ENCODE measurements at places on chromosomes 1 and 21. TPM values are rescaled to one million over a fixed set of nuclear protein-coding genes. Genes with fewer than 3 reads are reported as not detected.

LAMB3 gene
- 4.5 TPM for total RNA-seq

MEX3A gene
- 9.1 TPM for total RNA-seq

PPP1R8 gene
- total RNA-seq: 37.9 TPM

GIPC2 gene
- total RNA-seq: 2.3 TPM

DNA sequence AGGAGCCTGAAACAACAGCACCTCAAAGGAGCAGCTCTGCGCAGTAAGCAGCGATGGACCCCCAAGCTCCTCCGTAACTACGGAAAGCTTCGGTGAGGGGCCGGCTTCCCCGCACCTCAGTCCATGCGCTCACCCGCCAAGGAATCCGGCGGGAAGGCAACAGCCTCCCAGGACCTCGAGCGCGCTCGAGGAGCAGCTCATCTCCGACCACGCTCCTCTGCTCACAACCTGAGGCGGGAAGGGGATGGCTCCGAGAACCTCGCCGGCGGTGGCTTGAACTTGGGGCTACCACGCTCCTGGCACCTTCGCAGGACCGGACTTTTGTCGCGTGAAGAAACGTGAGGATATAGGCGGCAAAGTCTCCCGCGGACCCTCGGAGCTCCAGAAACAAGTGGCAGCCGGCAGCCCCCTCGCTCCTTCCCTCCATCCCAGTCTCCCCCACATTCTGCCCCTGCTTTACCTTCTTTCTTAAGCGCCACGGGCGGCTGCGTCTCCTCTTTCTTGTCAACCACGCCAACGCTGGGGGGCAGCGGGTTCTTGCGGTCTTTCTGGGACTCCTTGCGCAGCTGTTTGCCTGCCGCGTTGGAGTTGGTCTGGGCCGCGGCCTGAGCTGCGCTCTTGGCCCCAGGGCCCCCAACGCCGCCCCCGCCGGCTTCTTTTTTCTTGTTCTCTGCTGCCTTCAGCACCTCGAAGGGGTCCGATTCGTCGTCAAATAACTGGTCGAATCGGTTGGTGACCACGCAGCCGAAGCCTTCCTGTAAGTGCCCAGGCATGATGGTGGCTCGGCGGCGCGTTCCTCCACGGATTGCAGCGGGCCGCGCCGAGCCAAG lies 459 bp downstream of the SERBP1 start:
- H3K4me3 ChIP-seq: peak overlapping the region; percentile 67
- peak overlapping the region; percentile 82 for H3K27ac ChIP-seq
- peak; percentile 22 for DNase-seq
- no peaks in the 10 kb centered on the region for H3K36me3 ChIP-seq
- no peaks in the 10 kb centered on the region for H3K27me3 ChIP-seq
- H3K4me1 ChIP-seq: peaks cover 2% of the 10 kb centered on the region

- no peaks in the 10 kb centered on the region for H3K36me3 ChIP-seq
- no peaks in the 10 kb centered on the region for H3K4me1 ChIP-seq
- DNase-seq: peak; percentile 14
- H3K27ac ChIP-seq: no peak overlapping the region
These were observed 12.0 kb downstream of the SPATC1L start for GRCh38 chr21:46171996-46172862.

- H3K4me1 ChIP-seq: no peaks in the 10 kb centered on the region
- no peak overlapping the region for H3K27ac ChIP-seq
- DNase-seq: no peak
- no peaks in the 10 kb centered on the region for H3K36me3 ChIP-seq
These were observed 2225.7 kb downstream of the NCAM2 start for GRCh38 chr21:23223882-23224281.

DNA sequence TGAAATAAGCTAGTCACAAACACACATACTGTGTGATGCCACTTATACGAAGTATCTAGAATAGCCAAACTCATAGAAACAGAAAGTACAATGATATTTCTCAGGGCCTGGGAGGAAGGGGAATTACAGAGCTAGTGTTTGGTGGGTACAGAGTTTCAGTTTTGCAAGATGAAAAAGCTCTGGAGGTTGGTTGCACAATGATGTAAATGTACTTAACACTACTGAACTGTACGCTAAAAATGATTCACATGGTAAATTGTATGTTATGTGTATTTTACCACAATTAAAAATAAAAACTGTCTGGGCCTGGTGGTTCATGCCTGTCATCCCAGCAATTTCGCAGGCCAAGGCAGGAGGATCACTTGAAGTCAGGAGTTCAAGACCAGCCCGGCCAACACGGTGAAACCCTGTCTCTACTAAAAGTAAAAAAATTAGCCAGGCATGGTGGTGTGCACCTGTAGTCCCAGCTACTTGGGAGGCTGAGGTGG lies 15.3 kb upstream of the FHAD1 start:
- H3K4me3 ChIP-seq: no peak overlapping the region
- DNase-seq: no peak
- H3K27ac ChIP-seq: no peak overlapping the region
- H3K36me3 ChIP-seq: no peaks in the 10 kb centered on the region
- H3K27me3 ChIP-seq: no peaks in the 10 kb centered on the region

DNA sequence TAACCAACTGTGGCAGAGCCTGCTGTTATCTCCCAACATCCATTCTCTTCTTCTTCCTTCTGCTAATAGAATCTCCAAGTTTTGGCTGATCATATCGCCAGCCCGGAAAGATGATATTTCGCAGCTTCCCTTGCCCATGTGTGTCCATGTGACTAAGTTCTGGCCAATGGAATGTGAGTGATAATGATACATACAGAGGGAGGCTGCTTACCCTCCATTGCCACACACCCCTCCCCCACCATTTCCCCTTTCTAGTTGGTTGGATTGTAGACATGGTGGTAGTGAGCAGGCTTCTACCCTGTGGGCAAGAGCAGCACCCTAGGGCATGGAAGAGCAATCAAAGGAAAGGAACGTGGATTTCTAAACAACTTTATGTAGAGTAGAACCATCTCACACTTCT lies 48.8 kb downstream of the SLC9C2 start:
- no peaks in the 10 kb centered on the region for H3K27me3 ChIP-seq
- H3K4me1 ChIP-seq: no peaks in the 10 kb centered on the region
- no peak overlapping the region for H3K4me3 ChIP-seq
- no peaks in the 10 kb centered on the region for H3K36me3 ChIP-seq
- DNase-seq: no peak

- no peak overlapping the region for H3K4me3 ChIP-seq
- H3K36me3 ChIP-seq: no peaks in the 10 kb centered on the region
- no peak overlapping the region for H3K27ac ChIP-seq
- H3K4me1 ChIP-seq: peaks cover 4% of the 10 kb centered on the region
These were observed 71.0 kb downstream of the RALGPS2 start for GRCh38 chr1:178796013-178796412.

DNA sequence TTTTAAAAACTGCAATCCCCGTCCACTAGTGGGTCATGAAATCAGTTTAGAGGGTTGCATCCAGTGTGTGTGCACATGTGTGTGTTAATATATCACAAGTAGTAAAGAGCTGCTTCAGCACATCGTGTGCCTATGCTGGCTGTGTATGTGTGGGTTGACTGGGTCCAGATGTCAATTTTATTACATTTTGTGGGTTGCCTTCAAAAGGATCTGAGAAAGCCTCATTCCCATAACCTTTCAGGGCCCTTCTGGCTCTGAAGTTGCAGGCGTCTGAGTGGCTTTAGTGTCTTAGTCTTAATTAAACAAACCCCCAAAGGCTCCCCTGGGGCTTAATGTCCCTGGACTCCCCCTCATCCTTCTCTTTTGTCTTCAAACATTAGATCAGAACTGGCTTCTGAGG lies 19.8 kb downstream of the PLA2G2D start:
- H3K4me3 ChIP-seq: no peak overlapping the region
- H3K27me3 ChIP-seq: no peaks in the 10 kb centered on the region
- H3K27ac ChIP-seq: no peak overlapping the region
- peaks cover under 1% of the 10 kb centered on the region for H3K4me1 ChIP-seq
- H3K36me3 ChIP-seq: no peaks in the 10 kb centered on the region

GRCh38 chr1:107529511-107530149 lies 388.8 kb downstream of the NTNG1 start:
- no peak overlapping the region for H3K4me3 ChIP-seq
- no peak overlapping the region for H3K27ac ChIP-seq
- no peaks in the 10 kb centered on the region for H3K36me3 ChIP-seq
- DNase-seq: no peak

GRCh38 chr1:9052272-9053049 lies 17.0 kb downstream of the SLC2A5 start:
- no peaks in the 10 kb centered on the region for H3K27me3 ChIP-seq
- H3K36me3 ChIP-seq: no peaks in the 10 kb centered on the region
- no peak overlapping the region for H3K27ac ChIP-seq
- DNase-seq: no peak

DNA sequence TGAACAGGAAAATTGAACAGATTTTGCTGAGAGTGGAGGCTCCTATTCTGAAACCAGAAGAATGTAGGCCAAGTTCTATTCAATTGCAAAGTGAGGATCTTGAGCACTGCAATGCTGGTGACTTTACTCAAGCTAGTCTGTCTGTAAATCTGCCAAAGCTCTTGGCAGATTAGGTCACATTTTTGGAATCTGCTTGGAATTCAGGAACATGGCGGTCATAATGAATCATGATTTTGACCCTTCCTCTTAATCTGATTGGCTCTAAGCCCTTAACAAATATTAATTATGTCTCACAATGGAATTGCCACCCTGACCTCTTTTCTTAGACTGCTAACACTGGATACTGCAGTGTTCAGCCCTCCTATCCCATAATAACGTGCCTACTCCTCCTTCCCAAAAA lies 7.2 kb upstream of the GNG12 start:
- H3K4me1 ChIP-seq: peaks cover 7% of the 10 kb centered on the region
- no peaks in the 10 kb centered on the region for H3K36me3 ChIP-seq
- H3K27ac ChIP-seq: no peak overlapping the region
- DNase-seq: no peak

DNA sequence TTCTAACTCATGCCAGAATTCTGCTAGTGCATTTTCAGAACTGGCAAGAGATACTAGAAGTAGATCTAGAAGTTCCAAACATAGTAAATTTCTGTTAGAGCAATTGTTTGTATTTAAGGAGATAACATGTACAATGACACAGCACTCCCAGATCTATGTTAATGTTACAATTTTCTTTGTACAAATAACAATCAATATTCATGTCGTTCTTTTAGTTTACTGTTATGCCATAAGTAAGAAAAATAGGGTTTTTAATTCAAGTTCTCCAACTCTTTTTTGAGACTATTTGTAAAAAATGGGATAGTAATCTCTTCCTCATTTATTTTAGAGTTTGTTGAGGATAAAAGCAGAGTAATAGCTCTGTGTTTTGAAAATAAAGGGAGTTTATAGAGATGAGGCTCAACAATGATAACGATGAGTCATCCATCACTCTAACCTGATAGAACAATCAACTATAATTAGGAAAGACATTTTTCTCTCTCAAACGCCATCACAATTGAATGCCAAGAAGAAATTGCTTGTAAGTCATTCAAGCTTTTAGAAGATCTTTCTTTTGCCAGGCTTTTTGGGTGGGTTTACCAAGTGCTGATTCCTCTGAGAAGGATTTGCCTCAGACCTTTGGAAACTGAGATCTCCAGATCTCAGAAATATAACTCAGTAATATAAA lies 638 bp downstream of the CD84 start:
- no peak overlapping the region for H3K27ac ChIP-seq
- H3K4me3 ChIP-seq: no peak overlapping the region
- no peak for DNase-seq
- no peaks in the 10 kb centered on the region for H3K27me3 ChIP-seq
- no peaks in the 10 kb centered on the region for H3K36me3 ChIP-seq

DNA sequence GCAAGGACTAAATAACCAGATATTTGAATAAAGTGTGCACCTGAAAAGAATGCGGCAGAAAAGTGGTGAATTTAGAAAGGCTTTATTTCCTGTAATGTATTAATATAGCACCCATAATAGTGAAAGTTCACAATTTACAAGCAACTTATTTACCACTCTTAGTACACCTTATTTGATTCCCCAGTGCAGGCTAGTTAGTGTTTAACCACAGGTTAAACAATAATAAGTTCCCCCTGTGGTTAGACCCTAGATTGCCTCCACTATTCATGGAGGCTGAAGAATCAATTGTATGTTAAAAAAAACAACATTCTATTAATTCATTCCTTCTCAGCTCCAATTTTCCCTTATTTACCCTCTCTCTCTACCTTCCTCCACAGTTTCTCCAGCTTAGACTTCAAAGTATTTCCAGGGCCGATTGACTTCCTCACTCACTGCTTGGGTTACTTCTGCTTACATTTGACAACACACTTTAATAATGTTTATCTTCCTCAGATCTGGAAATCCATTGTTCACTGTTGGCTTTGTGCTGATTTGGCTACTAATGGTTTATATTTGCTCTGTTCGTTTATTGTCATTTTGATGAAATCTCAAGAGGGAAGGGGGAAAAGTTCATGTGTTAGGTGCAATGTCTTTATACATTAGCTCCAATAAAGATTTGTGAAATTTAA lies 796.3 kb downstream of the BRINP3 start:
- no peak overlapping the region for H3K27ac ChIP-seq
- no peak overlapping the region for H3K4me3 ChIP-seq
- H3K36me3 ChIP-seq: no peaks in the 10 kb centered on the region
- H3K4me1 ChIP-seq: no peaks in the 10 kb centered on the region
- DNase-seq: no peak
